Subcutaneous adipose tissue (tissue), 4 donors: ENCODE measurements at places on chromosomes 5 and 9. TPM values are rescaled to one million over a fixed set of nuclear protein-coding genes. Genes with fewer than 3 reads are reported as not detected.

The LCN9 gene
- total RNA-seq, result not detected

The SH3PXD2B gene
- total RNA-seq, result 48.7 TPM

The CBY3 gene
- not detected for total RNA-seq

The CCDC152 gene
- 1.3 TPM for total RNA-seq

The CYLC2 gene
- not detected for total RNA-seq

The ZNF79 gene
- total RNA-seq, result 9.0 TPM

The HTR4 gene
- not detected for total RNA-seq

The KIF20A gene
- total RNA-seq, result not detected

The PCDHB7 gene
- 1.5 TPM for total RNA-seq

The CLTA gene
- 207 TPM for total RNA-seq

The VCAN gene
- 287 TPM for total RNA-seq
